ENCODE measurements at places on chromosomes 13 and 19.

- DNase-seq: no peak
Measured at GRCh38 chr13:27666951-27667350, 45.3 kb downstream of the POLR1D start.

DNA sequence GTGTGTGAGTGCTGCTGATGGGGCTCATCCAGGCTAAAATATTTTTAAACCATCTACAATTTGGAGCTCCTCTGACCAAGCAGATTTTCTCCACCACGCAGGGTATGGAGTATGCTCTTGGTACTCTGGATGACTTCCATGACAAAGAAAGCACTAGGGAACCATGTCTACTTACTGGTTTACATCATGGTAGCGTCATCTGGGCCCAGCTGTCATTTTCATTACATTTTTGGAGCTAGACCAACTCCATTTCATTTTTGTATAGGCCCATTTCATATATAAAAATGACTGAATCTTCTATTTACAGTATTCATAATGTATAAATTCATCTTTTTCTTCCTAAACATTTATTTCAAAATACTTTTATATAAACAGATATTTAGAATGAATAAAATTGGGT is 184.4 kb downstream of the DNAJC3 start:
- no peak for DNase-seq

- no peak for DNase-seq
Measured at GRCh38 chr19:50994129-50994528, 7.3 kb downstream of the KLK8 start.

- no peak for DNase-seq
Measured at GRCh38 chr13:73055813-73056564, 2.8 kb upstream of the KLF5 start.

DNA sequence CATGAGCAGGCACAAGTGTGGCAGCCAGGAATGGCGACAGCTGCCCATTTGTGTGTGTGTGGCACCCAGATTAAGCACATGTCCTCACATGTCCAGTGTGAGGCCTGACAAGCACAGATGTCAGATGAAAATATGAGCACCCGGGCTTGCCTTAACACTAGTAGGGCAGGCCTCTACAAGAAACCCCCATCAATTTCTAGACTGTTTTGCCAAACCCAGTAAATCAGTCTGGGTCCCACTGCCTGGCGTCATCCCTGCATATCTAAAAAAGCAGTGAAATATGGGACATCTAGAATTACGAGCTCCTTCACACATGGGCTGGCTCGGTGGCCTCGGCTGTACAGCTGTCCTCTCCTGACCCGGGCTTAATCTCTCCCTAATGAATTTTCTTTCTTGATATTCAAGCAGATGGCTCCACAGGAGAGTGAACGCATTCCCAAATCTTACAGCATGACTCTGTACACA is 432.7 kb downstream of the FOXO1 start:
- DNase-seq: peak; percentile 85

GRCh38 chr19:5588441-5588840 is 20.7 kb upstream of the TINCR start:
- no peak for DNase-seq

- DNase-seq: no peak
Measured at GRCh38 chr13:44415815-44416214, 42.2 kb downstream of the SERP2 start.

GRCh38 chr13:85729296-85729695 is 69.9 kb downstream of the SLITRK6 start:
- DNase-seq: no peak

DNA sequence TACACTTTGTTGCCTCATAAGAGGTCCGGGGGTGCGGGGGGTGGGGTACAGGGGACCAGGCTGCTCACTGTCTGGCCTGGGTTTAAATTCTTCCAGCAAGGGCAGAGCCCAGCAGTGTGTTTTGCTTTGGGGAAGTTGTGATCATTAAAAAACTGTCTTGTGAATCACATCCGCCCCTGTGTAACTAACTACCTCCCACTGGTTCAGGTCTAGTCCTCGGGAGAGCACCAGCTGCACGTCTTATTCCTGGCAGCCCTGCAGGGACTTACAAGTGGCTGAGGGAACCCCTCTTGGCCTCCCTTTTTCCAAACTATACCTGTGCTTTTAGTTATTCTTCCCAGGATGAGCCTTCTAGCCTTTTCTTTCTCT is 127.5 kb downstream of the SIPA1L3 start:
- no peak for DNase-seq

- no peak for DNase-seq
Measured at GRCh38 chr19:39969681-39970424, 1.1 kb upstream of the PSMC4 start.

DNA sequence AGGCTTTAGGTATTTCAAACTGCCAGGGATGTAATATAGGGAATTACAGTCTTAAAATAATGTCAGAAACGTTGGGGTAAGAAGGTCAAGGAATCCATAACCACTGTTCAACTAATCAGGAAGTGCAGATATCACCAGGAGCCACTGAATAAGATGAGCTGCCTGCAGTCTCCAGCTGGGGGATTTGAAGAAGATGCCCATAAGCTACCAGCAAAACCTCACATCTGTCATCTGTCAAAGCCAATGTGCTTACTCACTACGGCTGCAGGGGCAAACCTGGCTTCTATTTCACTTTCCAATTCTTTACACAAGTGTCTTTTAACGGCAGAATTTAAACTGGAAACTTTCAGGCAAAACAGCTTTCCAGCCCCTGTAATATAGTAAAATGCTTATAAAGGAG is 1410.1 kb upstream of the ATXN8OS start:
- no peak for DNase-seq

DNA sequence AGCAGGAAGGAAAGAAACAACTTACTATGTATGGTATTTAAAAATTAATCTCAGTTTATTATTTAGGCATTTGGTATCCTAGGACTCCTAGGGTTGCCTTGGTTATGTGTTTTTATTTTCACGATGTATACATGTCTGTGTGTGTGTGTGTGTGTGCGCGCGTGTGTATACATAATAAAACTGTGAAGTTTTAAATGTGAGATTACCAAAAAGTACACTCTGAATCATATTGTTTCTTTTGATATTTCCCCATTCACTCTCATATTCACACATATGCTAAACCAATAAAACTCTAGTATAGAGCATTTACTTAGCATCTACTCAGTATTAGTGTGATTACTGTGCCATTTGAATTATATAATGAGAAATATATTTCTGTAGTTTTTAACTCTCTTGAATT is 30.8 kb upstream of the NDFIP2 start:
- DNase-seq: no peak

DNA sequence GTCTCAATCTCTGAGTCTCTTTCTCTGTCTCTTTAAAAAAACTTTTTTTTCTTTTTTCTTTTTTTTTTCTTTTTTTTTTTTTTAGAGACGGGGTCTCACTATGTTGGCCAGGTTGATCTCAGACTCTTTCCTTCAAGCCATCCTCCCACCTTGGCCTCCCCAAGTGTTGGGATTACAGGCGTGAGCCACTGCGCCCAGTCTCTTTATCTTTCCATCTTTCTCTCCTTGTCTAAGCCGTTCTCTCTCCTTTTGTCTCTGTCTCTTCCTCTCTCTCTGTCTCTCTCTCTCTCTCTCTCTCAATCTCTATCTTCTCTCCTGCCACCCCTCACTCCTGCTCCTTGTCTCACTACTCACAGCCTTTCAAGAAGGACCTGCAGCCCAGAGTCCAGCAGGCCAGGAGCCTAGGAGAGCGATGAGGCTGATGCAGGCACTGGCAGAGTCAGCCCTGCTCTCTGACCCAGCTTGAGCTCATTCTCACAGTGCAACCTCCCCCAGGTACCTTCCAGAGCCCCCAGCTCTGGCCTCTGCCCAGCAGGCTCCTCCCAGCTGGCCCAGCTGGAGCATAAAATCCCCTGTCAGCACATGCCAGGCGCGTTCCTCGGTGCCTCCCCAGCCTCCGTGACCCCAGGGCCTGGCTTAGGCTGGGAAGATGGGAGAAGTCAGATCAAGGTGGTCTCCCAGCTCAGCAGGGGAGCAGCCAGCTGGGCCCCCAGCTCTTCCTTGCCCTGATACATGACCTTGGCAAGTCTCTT is at the start of gene NPHS1:
TSS of gene NPHS1 (minus strand) at position 476 of the 752 bp plus-strand sequence. CDS start 667 bp downstream, outside the sequence.
- DNase-seq: no peak

DNA sequence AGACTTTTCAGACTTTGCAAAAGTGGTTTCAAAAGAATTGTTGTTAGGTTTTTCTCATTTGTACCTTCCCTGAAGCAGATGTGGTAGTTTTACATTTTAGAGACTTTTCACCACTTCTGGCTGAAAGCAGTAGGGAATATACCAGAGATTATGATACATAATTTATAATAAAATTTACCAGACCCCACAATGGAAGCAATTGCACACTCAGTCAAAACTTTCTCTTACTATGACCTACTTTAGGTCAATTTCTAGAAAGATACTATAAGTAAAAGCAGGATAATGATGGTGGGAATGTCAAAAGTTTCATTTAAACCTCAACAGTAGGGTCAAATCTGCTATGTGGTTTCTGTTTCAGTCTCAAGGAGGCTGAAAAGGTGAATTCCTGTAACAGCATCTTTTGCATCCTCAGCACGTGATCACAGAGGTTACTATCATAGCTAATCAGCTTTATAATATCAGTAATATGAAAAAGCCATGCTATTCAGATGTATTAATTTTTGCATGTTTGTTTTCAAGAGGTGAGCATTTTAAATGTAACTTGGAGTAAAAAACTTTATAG is 26.9 kb downstream of the PCCA start:
- DNase-seq: no peak

GRCh38 chr19:543910-544608 is at the start of gene GZMM:
Gene GZMM (plus strand): TSS chr19:544053. CDS start chr19:544072, 19 bp downstream.
- no peak for DNase-seq

GRCh38 chr13:20566468-20566897 is 474 bp upstream of the IFT88 start:
- no peak for DNase-seq

DNA sequence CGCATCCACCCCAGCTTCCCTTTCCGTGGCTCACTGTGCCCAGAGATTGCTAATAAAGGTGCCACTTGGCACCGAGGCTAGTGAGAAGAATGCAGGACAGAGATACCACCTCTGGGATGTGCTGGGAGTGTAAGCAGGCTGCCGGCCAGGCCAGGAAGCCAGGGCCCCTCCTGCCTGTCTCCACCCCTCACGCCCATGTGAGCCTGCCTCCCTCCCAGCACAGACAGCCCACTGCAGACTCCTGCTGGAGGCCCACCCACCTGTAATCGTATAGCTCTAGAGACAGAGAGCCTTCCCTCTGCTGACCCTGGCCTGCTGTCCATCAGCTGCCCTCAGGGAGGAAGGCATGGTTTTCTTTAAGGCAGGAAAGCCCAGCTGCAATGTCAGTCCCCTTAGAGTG is 13.9 kb downstream of the VSTM2B start:
- peak; percentile 34 for DNase-seq

DNA sequence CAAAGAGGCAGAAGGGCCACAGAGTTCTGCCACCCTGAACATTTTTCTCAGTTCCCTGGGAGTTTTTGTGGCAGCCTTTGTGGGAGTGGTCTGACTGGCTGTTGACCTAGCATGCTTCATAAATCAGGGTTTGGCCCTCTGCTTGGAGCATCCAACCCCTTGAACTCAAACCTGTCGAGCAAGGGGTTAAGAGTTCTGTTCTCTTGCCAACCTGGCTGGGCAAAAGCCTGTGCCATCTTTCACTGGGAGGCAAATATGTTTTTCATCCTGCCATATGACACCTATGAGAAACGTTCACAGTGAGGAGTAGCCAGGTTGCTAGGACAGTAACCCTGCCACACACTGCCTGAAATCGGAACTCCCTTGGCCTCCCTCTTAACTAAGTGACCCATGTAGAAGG is 7.7 kb upstream of the TEX26 start:
- DNase-seq: no peak

- DNase-seq: no peak
Measured at GRCh38 chr19:42290523-42291434, 11.2 kb upstream of the PRR19 start.

- DNase-seq: no peak
Measured at GRCh38 chr19:3225677-3226093, 1.2 kb downstream of the CELF5 start.

DNA sequence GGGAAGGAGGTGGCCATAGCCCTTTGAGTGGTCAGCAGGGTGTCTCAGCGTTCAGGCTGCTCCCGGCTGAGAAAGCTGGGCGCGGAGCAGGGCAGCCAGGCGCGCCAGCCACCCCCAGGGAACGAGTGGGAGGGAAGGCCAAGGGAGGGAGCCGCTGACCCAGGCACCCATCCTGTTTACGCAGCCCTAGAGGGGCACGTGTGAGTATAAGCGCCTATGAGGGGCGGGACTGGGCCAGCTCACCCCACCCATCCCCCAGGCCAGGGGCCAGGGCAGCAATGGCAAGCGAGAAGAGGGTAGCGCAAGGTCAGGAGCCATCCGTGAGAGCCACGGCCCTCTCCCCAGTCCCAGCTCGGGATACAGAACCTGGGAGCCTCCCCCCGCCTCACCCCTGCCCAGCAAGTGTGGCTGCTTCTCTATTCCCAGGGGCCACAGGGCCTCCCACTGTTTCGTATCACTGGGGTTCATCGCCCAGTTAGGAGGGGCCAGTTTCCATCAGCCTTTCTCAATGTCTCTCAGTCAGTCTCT is 897 bp upstream of the DMKN start:
- no peak for DNase-seq

GRCh38 chr13:30738526-30739236 is 3.3 kb downstream of the ALOX5AP start:
- no peak for DNase-seq

DNA sequence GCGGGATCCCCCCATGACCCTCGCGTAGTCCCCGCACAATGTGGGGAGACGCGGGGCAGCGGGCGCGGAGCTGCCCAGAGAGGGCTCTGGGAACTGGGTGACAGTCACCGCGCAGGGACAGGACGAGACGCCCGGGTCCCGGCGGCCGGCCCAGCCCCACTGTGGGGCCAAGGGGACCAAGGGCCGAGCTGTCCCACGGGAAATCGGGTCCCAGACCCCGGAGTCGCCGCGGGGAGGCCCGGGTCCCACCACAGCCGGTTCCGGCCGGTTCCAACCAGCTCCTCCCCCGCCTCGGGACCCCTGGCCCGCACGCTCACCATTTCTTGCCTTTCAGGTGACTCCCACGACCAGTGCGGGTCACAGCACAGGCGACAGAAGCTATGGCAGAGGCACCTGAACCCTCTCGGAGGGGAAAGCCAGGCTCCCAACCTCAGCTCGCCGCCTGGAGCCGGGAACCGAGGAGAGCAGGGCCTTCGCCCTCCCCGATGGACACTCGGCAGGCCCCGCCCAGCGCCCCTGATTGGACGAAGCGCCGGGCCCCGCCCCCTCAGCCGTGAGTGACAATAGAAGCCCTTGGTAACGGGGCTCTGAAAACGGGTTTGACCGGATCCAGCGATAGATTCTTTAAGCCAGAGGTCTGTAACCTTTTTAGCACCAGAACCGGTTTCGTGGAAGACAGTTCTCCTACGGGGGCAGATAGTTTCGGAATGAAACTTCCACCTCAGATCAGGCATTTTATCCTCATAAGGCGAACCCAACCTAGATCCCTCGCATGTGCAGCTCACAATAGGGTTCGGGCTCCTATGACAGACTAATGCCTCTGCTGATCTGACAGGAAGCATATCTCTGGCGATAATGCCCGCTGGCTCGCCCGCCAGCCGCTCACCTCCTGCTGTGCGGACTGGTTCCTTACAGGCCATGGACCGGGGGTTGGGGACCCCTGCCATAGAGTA is at the start of gene ZNF433:
TSS of gene ZNF433 (minus strand) at position 460 of the 953 bp plus-strand sequence. CDS start at position 320, 140 bp downstream.
- peak; percentile 97 for DNase-seq

GRCh38 chr13:76361868-76362267 is 524.3 kb downstream of the KCTD12 start:
- no peak for DNase-seq
